ENCODE measurements at places on chromosomes 2 and 18.

DNA sequence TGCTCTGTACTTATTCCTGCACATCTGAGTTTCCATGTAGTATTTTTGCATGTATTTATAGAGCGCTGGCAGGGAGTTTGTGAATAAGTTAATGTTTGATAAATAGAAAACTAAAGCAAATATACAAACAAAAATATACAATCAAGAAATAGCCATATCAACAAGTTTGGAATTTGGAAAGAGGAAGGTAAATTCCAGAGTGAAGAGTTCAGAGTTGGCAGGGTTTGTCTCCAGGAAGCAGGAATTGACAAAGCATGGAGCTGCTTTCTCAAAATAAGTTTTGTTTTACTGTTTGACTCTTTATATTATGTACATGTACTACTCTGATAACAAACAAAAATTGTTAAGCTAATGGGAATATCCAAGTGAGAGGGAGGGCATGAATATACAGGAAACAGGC is 80.3 kb downstream of the SPOPL start:
- no peak for DNase-seq

GRCh38 chr18:78138983-78139496 is 840.6 kb upstream of the SALL3 start:
- no peak for DNase-seq

GRCh38 chr2:137960223-137960622 is 4.0 kb upstream of the HNMT start:
- no peak for DNase-seq

- no peak for DNase-seq
Observed at GRCh38 chr2:24513281-24514071, 22.4 kb downstream of the NCOA1 start.

- DNase-seq: no peak
Observed at GRCh38 chr2:207913772-207914358, 111.5 kb downstream of the PLEKHM3 start.

GRCh38 chr2:18630941-18631340 is 41.6 kb upstream of the NT5C1B start:
- DNase-seq: no peak

- DNase-seq: no peak
Observed at GRCh38 chr18:78765637-78766281, 213.9 kb upstream of the SALL3 start.

GRCh38 chr18:36200354-36200771 is 13.1 kb downstream of the MOCOS start:
- DNase-seq: no peak

GRCh38 chr18:12336171-12336613 is 28.2 kb downstream of the TUBB6 start:
- DNase-seq: no peak

GRCh38 chr2:216594081-216594480 is 39.1 kb upstream of the IGFBP2 start:
- no peak for DNase-seq

DNA sequence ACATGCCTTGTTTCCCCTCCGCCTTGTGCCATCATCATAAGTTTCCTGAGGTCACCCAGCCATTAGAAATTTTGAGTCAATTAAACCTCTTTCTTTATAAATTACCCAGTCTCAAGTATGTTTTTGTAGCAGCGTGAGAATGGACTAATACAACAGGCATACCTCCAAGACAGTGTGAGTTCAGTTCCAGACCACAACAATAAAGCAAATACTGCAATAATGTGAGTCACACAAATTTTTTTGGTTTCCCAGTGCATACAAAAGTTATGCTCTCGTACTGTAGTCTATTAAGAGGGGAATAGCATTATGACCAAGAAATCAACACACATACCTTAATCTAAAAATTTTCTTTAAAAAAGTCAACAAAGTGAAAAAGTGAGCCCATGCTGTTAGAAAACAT is 217.2 kb downstream of the NR4A2 start:
- no peak for DNase-seq

DNA sequence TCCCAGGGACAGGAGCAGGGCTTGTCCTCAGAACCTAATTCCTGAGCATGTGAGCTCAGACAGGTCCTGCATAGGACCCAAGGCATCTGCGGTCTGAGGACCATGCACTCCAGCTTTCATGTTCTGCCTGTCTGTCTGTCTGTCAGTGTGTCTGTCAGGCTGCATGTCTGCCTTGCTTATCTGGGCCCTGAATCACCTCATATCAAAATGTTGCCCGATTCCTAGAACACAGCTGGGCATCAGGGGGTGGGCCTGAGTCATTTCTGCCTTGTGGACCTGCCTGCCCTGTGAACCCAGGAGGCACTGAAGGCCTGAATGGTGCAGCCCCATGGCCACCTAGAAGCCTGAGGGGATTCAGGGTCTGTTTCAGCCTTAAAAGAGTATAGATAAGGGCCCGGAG is 22.1 kb downstream of the INHBB start:
- no peak for DNase-seq

GRCh38 chr18:48661421-48661820 is 122.6 kb downstream of the CTIF start:
- DNase-seq: no peak

DNA sequence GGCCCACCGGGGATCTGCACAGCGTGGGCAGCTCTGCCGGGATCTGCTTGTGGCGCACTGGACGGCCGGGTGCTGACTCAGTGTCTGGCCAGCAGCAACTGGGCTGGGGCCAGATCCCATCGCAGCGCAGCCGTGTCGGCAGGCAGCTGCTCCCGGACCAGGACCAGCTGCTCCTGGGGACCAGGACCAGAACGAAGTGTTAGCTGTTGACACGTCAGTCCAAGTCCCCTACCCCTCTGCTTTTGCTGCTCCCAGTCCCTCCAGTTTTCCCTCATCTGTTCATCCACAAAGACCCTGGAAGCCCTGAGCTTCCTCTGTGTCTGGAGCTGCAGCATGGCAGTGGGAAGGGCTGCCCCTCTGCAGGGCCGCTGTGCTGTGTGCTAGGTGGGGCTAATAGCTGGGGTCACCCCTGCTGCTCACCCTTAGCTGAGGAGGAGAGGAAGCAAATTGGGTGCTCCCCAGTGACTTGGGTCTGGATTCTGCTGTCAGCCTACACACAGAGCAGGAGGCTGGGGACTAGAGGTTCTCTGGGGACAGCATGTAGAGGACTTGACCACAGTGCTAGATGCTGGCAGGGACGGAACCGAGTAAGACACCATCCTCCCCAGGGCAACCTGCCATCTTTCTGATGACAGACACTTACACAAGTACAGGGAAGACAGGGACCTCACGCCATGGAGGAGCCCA is 16.9 kb upstream of the KIF1A start:
- DNase-seq: no peak

DNA sequence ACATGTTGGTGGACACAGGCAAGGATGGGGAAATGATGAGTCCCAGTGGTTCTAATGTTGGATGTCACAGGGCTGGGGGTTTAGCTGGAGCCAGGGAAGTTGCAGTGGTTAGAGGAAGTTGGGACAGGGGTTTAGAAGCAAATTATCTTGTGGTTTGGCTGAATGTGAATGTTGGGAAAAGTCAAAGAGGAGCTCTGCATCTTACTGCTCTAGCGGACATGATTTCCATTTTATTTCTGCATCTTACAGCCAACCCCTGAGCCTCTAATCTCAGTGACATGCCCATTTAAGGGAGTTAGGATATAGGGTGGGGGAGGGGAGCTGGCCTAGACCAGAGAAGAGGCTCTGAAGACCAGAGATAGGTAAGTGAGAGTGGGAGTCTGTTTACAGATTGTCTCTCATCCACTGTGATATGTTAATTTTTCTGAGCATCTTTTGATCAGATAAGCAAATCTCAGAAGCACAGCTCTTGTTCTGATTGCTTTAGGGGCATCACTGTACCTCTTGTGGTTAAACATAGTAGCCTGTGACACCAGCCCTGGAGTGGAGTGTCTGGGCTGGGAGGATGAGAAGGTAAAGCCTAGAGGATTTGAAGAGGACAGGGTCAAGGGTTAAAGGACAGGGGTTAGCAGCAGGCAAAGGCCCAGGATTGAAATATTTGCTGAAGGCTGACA is 43.6 kb downstream of the SETBP1 start:
- DNase-seq: no peak

DNA sequence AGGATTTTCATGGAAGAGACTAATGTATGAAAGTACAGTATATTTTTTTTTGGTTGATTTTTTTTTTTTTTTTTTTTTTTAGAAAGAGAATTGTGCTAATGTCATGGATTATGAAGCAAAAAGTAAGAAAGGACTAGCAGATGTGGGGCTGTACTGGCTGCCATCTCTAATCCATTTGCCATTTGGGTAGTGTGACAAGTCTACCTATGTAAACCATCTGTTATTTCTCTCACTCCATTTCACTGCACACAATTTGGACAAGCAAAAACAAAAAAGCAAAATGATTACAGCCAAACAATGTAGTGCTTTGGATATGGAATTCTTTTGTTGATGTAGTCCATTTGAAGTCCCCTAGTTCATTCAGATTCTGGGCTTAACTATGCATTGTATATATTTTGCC is 1355.4 kb downstream of the LRP1B start:
- no peak for DNase-seq

DNA sequence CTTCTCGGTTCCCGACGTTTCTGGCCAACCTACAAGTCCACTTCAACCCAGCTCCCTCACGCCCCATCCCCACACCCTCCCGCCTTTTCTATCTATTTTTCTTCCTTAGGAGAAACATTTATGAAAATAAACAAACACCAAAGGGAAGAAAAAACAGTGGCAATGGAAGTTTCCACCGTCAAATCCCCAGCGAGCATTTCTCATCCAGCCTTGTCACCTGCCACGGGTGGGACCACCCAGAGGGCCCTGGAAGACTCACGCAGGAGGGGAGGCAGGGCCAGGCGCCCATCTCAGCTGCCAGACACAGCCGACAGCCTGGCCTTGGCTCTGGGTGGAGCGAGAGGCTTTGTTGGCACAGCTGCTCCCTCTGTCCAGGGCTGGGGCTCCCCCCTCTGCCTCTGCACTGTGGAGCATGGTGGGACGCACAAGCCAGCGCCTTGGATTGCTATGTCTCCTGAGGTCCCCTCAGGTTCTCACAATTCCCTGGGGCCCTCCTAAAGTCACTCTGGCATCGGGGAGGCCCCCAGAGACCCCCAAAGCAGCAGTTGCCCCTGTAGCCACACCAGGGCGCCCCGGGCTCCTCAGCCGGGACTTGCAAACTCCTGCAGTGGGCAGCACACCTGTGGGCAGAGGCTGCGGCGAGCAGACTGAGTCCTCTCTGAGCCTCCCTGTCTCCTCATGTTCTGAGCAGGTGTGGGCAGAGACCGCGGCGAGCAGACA is 395.7 kb upstream of the SALL3 start:
- no peak for DNase-seq

DNA sequence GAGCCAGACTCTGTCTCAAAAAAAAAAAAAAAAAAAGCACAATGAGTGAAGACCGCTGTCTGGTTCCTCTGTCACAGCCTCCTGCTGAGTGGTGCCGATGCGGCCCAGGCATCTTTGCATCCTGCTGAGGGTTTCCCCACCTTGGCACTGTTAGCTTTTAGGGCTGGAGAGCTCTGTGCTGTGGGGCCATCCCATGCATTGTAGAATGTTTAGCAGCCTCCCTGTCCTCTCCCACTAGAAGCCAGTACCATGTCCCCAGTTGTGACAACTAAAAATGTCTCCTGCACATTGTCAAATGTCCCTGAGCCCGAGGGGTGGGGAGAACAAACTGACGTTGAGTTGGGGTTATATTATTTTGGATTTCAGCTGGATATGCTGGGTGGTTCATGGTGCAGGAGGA is 7.9 kb upstream of the COLEC11 start:
- DNase-seq: no peak

GRCh38 chr2:240928476-240929363 is 22.6 kb downstream of the CROCC2 start:
- DNase-seq: no peak
